ENCODE measurements at places on chromosomes 6 and 20.

DNA sequence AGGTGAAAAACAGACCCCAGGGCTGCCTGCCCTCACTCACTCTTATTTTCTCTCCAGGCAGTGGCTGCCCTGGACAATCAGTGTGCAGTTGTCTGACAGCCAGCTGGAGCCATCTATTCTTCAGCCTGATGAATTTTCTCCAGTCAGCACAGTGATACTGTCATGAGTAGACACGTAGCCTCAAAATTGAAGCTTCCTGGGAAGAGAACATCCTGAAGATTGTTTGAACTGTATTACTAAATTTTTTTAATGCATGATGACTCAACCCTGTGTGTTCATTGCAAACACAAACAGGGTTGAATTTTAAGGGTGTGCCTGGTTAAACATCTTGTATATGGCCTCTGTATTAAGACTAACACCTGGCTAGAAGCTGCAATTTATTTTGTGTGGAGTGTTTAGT is 49.8 kb upstream of the STXBP5 start:
- DNase-seq = no peak

GRCh38 chr6:169885831-169886230 is 134.4 kb downstream of the ERMARD start:
- no peak for DNase-seq

GRCh38 chr20:47258745-47259695 is 97.5 kb downstream of the ZMYND8 start:
- no peak for DNase-seq

DNA sequence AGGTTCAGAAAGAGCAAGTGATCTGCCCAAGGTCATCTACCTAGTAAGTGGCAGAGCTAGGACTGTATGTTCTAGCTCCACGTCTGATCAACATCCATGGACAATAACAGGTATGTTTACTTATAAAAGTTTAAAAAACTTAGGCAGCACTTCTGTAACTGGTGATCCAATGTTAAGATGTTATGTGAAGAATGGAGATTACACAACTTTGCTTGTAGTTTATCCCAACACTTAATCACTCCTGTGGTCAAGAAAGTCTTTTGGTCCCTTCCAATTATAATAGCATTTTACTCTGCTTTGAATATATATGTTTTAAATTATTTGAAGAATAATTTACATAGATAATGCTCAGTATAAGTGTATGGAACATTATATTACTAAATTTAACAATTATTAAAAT is 4.8 kb downstream of the FBXO30 start:
- DNase-seq = no peak

GRCh38 chr20:38339997-38340396 is 6.3 kb upstream of the LBP start:
- DNase-seq = no peak

DNA sequence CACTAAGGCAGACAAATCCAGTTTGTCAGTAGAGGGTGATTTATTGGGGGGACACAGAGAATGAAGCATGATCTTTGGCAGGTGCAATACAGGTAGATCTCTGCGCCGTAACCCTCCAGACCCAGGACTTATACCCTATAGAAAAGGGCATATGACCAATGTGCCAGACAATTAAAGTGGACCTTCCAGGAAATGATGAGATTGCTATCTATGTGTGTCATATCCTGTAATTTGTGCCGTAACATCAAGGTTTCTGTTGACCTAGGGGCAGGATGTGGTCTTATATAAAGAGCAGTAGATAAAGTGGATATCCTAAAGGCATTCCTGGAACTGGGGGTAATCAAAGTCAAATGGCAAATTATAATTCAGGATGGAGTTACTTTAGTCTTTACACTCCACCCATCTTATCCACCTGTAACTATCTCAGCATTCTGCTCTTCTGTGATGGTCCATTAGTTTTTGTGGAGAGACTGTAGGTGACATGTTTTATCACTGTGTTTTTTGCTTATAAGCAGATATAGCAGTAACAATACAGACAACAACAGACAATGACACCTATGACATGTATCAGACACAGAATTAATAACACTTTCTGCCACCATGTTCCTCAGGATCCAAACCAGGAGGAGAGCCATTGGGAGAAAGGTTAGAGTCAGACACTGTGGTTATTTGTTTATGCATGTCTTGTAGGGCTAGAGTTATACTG is 43.1 kb upstream of the ZNF337 start:
- DNase-seq = no peak

- DNase-seq = no peak
Measured at GRCh38 chr20:5221061-5221430, 94.2 kb downstream of the CDS2 start.

GRCh38 chr6:35967076-35967774 is 46.3 kb upstream of the SRPK1 start:
- DNase-seq = no peak

- DNase-seq = no peak
Measured at GRCh38 chr6:28424163-28424562, 19.1 kb downstream of the ZSCAN23 start.

- no peak for DNase-seq
Measured at GRCh38 chr20:36121981-36122930, 32.3 kb upstream of the EPB41L1 start.

GRCh38 chr6:158709809-158710208 is 60.0 kb downstream of the SYTL3 start:
- no peak for DNase-seq

GRCh38 chr6:170024940-170025339 is 265.9 kb downstream of the DLL1 start:
- no peak for DNase-seq

GRCh38 chr6:19463250-19463649 is 373.9 kb upstream of the ID4 start:
- DNase-seq = no peak

GRCh38 chr6:3848925-3849605 is at the start of gene FAM50B:
FAM50B (plus strand) TSS chr6:3849373; CDS start chr6:3849812, 439 bp downstream.
- DNase-seq = peak; percentile 98

DNA sequence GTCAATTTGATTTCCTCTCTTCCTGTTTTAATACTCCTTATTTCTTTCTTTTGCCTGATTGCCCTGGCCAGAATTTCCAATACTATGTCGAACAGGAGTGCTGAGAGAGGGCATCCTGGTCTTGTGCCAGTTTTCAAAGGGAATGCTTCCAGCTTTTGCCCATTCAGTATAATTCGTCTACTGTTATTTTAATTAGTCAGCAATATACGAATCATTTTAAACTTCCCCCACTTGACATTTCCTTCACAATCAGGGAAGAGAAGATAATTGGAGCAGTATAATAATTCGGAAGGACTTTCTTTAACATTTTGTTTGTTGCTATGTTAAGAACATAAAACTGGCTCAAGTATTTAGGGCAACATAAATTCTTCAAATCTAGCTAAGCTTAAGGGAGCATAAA is 860.3 kb upstream of the SLC35B3 start:
- DNase-seq = no peak
